Stimulated activated CD8-positive, alpha-beta memory T cell treated with anti-CD3 and anti-CD28 coated beads, Interleukin-4, amount 100 ng/mL, for 1 hour (primary cell): ENCODE measurements at places on chromosomes 16 and 17.

DNA sequence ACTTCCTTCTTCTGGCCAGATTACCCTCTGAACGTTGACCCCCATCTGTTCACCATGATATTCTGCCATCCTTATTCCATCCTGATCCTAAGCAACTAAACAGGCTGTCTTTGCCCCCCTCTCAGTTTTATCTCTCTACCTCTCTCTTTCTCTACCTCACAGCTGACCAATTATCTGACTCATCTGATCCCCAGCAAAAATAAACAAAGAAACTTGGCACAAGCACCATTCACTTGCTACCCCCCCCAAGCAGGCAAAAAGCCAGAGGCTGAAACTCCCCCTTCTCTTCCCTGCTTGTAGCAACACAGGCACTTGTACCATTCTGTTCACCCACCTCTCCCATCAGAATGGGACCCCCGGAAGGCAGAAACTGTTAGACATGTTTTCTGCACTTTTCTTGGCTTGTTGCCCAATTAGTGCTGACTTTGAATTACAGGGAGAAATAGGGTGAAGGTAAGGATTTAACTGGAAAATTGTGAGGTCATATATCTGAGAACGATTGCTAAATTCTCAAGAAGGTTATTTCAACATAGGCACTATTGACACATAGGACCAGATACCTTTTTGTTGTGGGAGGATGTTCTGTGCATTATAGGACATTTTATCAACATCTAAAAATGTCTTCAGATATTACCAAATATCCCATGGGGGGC, 163.2 kb downstream of the TOX3 start:
- no peak for DNase-seq

- DNase-seq, result peak; percentile 32
Measured at GRCh38 chr17:64320613-64321553, 57.8 kb upstream of the TEX2 start.

DNA sequence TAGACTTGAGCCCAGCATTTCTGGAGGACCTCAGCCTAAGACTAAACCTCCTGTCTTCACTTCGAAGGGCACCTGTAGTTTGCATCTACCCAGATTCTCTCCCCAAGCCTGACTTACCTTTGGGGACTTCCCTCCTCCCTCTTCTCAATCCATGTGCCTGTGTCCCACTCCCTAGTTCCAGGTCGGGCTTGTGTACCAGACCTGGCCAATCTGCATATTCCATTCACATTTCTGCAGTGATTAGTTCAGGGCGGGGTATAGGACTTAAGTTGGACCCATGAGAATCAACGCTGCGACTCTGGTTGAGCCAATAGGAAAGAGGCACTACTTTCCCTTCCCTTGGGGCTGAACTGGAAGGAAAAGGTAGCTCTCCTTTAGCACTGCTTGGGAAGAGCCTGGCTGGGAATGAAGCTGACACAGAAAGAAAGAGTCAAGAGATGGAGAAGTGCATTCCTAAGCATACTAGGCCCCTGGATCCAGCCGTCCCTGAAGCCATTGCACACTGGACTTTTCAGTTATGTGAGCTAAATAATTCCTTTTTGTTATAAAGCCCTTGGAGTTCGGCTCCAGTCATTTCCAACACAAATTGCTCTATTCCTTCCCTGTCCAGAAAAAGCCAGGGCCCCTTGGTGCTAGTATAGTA, 2.5 kb downstream of the TRADD start:
- no peak for DNase-seq

GRCh38 chr16:57165938-57166337, 19.9 kb downstream of the PSME3IP1 start:
- no peak for DNase-seq

DNA sequence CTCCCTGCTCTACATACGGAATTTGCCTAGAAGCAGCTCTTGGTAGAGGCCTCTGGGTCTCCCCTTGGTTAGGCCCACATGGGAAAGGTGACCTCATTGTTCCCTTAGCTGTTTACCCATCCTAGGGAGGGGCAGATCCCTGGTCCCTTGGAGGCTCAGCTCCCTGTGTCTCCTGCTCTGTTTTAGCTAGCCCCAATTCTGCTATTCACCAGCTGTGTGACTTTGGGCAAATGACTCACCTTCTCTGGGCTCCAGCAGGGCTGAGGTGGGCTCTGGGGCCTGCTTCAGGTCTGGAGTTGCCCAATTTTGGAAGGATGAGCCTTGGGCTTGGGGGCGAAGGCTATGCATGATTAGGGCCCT, 3.9 kb downstream of the ABCC3 start:
- DNase-seq, result no peak

- DNase-seq, result no peak
Measured at GRCh38 chr17:588519-588918, 126.1 kb downstream of the VPS53 start.

- DNase-seq, result no peak
Measured at GRCh38 chr17:82090549-82091263, 7.3 kb downstream of the FASN start.

DNA sequence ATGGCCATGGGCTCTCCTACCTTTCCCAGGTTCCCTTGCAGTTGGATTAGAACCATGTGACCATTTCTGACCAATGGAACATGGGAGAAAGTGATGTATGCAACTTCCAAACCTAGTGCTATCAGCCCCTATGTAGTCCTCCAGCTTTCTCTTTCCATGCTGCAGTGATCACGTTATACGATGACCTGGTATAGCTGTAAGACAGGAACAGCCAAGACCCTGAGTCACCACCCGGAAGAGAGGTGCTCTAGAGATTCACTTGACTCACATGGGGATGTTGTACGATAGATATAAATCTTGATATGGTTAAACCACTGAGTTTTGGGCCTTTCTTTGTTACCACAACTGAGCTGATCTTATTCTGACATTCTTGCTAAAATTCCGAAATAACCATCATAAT, 65.1 kb downstream of the NOG start:
- no peak for DNase-seq

GRCh38 chr17:789160-789840, 7.1 kb downstream of the MRM3 start:
- no peak for DNase-seq

- no peak for DNase-seq
Measured at GRCh38 chr16:49496656-49497055, 123.1 kb downstream of the C16orf78 start.

DNA sequence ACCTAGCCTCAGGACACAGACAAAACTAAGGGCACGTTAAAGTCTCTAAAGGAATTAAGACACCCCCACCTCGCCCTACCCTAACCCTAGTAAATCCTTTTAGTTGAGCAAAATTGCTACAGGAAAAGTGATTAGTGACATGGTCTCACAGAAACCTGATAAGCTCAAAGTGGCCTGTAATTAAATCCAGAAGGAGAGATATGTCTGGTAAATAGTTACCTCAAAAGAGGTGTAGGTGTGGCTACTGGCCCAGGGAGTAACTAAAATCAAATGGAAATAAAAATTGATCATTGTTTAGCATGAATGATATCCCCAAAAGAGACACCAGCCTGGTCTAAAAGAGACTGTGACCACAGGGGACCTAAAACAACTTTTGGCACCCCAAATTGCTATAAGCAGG, 168.3 kb downstream of the SLC39A11 start:
- no peak for DNase-seq
